ENCODE measurements at places on chromosomes 2 and 18.

GRCh38 chr2:220814441-220814840, 757.7 kb downstream of the EPHA4 start:
- DNase-seq = no peak

GRCh38 chr2:118654945-118655344, 192.5 kb downstream of the EN1 start:
- no peak for DNase-seq

DNA sequence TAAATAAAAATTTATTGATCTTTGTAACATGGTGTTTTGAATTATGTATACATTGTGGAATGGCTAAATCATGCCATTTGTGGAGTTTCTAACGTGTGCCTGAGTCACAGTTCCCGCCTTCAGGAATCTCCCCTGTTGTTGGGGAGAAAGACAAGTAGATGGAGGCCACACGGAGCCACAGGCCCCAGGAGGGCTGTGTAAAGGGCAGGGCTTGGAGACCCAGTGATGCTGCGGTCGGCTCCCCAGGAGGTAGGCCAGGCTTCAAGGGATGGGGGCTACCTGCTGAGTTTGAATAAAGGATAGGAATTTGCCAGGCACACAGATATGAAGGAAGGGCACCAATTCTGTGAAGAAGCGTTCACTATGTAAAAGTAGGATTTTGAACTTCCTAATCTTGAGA, 257.1 kb downstream of the GBX2 start:
- no peak for DNase-seq

- no peak for DNase-seq
Observed at GRCh38 chr2:7007488-7007845, 90.3 kb downstream of the RNF144A start.

- no peak for DNase-seq
Observed at GRCh38 chr18:55544014-55544413, 44.0 kb downstream of the TCF4 start.

GRCh38 chr2:32863326-32863725, 83.4 kb upstream of the LTBP1 start:
- no peak for DNase-seq

DNA sequence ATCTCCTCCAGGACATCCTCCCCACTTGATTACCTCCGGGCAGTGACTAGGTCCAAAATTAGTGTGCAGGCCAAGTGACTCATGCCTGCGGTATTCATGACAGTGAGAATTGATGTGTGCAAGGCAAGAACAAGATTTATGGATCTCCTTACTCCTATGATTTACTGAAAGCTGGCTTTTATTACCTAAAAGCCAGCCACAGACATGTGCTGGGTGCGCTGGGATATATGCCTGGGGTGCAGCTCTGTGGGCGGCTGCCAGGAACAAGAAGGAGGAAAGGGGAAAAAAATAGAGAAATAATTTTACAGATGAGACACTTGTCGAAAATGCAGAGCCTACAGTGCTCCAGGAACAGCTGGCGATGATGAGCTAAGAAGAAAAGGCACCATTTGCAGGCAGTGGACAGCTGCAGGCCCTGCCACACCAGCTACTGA, 359.3 kb downstream of the CMPK2 start:
- DNase-seq = no peak

DNA sequence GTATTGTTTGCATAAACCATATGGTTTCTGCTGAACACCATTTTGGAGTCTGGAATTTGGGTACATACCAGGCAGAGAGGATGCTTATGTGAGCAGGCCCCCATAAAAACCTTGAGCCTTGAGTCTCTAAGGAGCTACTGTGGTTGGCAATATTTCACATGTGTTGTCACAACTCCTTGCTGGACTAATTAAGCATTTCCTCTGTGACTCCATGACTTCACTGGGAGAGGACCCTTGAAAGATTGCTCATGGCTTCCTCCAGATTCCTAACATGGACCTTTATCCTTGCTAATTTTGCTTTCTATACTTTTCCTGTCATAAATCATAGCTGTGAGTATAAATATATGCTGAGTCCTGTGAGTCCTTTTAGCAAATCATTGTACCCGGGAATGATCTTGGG, 7.6 kb upstream of the COQ10B start:
- no peak for DNase-seq

Measured in AML-193 (cell line).